ENCODE measurements at places on chromosomes 11 and 22.

DNA sequence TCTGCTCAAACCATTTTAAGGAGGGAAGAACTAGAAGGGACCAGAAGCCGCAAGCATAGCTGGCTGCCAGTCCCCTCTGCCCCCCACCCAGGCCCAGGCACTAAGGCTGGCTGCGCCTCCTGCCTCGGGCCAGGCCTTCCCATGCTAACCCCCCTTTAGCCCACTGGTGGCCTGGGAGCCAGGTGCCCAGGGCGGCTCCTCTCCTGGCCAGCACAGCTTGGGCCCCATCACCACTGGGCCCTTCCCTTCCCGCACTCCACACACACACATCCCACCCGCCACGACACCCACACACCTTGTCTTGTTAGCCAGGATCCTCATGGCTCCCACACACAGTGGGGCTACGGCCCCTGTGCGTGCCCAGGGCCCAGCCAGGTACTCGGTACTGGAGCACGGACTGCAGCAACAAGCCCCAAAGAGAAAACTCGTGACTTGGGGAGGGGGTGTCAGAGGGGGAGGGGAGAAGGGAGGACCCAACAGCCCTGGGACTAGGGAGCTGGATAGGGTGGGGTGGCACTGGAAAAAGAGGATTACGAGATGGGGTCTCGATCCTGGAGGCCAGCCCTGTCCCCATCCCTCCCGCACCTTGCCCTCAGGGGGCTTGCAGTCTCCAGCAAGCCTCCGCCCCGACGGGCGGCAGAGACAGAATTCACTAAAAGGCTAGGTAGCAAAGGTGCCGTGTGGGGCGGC lies 16.0 kb downstream of the BCL9L start:
- DNase-seq = no peak

- DNase-seq = no peak
Observed at GRCh38 chr11:78344676-78345075, 72.9 kb downstream of the GAB2 start.

DNA sequence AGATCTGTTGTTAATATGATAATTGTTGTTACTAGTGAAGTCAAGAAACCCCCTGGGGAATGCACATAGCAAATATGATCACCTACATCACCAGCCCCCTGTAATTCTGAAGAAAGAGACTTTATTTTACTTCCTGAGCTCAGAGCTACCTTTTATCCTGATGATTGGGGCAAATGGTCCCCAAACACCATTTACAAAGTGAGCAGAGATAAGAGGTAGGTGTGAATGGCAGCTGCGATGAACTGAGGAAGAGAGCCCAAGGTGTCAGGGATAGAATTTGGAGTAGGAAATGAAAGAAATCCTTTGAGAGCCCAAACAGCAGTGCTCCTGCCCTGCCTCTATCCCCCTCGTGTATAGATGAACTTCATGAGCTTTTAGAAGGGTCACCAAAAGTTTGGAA lies 69.1 kb downstream of the TENM4 start:
- no peak for DNase-seq

GRCh38 chr22:19448739-19449421 lies 1.4 kb upstream of the C22orf39 start:
- peak; percentile 41 for DNase-seq

Measured in activated T-cell treated with anti-CD3 and anti-CD28 coated beads for 48 hours (primary cell).